ENCODE measurements at places on chromosomes 6 and 20.

- DNase-seq = no peak
Observed at GRCh38 chr6:14450578-14450977, 333.0 kb downstream of the CD83 start.

GRCh38 chr20:25323496-25324246 is 67.0 kb downstream of the ABHD12 start:
- DNase-seq = no peak

DNA sequence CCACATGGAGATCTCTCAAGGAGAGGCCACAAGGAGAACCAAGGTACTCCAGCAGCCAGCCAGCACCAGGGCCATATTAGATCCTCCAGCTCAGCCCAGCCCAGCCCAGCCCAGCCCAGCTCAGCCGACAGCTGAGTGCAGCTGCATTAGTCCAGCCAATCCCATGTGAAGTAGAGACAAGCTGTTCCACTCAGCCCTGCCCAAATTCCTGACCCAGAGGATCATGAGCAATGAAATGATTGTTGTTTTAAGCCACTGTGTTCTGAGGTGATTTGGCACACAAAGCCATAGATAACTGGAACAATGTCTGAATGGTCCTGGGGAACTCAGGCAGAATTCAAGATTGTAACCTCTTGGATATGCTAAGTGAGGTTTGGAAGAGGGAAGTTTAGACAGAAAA is 59.5 kb upstream of the BMP2 start:
- DNase-seq = no peak

- DNase-seq = no peak
Observed at GRCh38 chr20:12715991-12716680, 292.6 kb upstream of the SPTLC3 start.

DNA sequence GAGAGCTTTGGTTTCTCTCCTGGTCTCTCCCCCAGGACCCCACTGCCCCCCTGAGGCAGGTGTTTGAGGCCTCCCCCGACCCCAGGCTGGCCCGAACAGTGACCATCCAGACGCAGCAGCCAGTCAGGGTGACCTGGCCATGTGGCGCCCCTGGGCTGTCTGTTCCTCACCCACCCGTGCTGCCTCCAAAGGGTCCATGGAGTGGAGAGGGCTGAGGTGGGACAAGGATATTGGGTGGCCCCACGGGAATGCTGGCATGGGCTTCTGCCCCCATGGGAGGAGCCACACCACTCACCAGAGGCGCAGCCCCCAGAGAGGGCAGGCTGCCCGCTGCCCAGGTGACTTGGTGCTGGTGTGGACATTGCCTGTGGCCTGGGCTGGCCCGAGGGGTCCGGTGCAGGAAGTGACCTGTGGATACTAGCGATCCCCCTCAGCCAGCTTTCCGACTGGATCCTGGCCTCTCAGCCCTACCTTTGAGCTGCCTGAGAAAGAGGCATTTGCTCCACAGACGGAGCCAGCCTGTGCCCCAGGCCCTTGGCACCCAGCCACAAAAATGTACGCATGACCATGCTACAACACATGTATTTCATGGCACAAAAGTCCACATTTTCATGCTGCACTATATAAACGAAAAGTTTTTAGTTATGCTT is 50.8 kb downstream of the BCAS4 start:
- DNase-seq = no peak

- DNase-seq = no peak
Observed at GRCh38 chr6:136129365-136129764, 120.7 kb downstream of the MTFR2 start.

DNA sequence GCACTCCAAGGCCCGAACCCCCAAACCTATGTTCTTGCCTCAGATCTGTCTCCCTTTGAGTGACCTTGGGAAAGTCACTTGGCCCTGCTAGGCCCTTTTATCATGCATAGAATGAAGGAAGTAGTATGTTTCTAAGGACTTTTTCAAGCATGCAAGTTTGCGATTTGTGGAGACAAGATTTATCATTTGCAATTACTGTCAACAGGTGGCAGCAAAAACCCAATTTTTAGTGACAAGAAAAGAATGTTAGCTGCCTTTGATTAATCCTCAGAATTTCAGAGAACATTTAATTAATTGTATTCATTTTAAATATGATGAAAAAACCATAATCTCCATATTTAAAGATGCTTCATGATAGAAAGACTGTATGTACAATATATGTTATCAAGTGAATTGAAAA is 28.3 kb upstream of the PREP start:
- no peak for DNase-seq

All from stimulated activated CD4-positive, alpha-beta T cell treated with anti-CD3 and anti-CD28 coated beads, Interleukin-12 subunit alpha, Interleukin-12 subunit beta, amount 100 ng/mL, for 4 hours (primary cell).